Stimulated activated CD4-positive, alpha-beta T cell treated with anti-CD3 and anti-CD28 coated beads, Interleukin-15, amount 100 ng/mL, for 48 hours (primary cell): ENCODE measurements at places on chromosomes 1 and 21.

GRCh38 chr1:244049162-244050013 lies 1.7 kb upstream of the ZBTB18 start:
- peak; percentile 4 for DNase-seq

- DNase-seq, result no peak
Observed at GRCh38 chr1:184635980-184636431, 118.7 kb downstream of the EDEM3 start.

- no peak for DNase-seq
Observed at GRCh38 chr1:16226129-16226489, 10.9 kb downstream of the CPLANE2 start.

DNA sequence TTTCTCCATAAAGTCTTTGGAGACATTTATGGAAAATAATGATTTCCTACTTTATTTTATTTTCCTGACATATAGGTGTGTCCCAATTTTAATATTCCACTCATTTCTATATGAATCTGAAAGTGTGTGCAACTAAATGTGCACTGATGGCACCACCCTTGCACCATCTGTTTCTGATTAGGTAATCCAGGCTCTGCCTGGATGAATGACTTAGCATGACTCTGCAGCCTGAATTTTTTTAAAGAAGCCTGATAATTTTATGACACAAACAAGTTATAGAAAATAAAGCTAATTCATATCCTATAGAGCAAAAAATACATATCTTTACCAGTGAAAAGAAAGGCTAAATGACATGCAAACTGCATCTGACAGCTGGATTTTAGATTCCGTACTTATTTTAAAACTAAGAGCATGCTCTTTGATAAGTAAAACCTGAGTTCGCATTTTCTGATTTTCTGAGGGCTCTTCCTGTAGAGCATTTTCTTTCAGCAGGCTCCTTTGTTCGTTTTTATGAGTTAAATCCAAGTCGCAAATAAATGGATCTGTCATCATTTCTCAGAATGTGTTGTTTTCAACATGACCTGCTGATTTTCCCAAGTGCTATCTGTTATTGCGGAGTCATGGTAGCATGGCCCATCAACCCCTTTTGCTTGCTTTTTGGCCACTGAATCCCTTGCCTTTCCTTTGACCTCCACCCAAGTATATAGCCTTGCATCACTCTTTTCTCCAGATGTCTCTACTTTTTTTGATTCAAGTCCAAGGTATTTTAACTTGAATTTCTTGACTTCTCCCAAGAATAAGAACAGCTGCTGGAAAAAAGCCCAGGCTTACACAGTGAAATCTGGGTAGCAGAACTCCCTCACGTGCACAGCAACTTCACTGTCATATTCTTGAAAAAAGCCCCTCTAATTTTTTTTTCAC lies 52.8 kb upstream of the LYPLAL1 start:
- DNase-seq, result no peak

- DNase-seq, result no peak
Observed at GRCh38 chr1:100799954-100800612, 80.5 kb downstream of the VCAM1 start.

DNA sequence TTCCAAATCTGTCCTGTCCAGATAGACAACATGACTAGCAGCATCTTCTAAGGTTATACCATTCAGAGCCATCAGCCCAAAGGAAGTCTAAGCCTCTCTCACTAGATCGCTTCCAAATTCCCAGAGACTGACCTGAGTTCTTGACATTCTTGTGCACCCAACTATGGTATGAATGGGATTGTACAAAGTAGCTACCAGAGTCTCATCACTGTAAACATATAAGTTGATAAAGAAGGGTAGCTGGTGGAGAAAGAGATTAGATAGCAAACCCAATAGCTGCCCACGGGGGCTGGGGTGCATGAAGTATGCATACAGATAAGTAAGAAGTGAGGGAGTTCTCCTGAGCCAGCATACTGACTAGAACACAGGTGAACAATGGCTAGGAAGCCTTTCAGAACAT lies 180.0 kb downstream of the PLPP3 start:
- DNase-seq, result no peak

DNA sequence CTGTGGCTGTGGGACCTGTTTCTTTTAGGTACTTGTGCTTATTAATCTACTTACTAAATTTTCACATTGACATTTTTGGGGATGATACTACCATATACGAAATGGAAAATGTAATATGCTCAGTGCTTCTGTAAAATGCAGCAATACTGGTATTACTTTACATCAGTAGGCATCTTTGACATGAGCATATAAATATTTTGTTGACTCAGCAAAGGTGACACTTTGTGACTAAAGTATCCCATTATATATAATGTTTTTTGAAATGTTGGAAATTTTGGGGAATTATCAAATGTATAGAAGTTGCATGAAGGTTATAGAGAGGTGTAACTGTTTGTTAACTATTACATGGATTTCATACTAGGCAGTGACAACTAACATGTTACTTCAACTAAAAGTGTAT lies 2.3 kb upstream of the FAM177B start:
- no peak for DNase-seq

DNA sequence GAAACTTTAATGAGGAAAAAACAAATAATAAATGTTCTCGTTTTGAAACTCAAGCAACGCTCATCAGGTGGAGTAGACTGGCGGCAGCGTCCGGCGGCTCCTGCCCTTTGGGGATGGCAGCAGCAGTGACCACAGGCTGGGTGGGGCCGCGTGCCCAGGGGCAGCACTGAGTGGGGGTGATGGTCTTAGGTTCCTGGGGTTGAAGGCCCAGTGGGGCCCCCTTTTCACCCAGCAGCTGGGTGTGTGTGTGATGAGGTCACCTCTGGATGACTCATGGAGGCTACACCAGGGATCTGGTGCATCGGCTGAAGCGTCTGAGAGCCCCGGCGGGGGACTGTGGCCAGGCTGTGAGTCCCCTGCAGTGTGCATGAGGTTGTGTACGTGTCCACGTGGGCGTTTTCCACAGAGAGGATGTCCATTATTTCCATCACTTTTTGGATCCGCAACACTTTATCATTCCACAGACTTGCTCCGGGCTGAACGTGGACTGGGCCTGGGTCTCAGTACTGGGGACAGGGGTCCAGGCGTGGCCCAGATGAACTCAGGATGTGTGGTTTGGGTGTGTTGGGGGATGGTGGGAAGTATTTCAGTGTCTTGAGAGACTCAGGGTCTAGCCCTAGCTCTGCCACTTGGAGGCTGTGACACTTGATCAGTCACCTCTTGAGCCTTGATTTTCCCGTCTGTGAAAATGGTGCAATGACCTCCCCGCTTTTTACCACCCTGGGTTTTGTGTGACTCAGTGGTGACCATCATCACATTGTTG lies 25.6 kb downstream of the LDLRAP1 start:
- no peak for DNase-seq

DNA sequence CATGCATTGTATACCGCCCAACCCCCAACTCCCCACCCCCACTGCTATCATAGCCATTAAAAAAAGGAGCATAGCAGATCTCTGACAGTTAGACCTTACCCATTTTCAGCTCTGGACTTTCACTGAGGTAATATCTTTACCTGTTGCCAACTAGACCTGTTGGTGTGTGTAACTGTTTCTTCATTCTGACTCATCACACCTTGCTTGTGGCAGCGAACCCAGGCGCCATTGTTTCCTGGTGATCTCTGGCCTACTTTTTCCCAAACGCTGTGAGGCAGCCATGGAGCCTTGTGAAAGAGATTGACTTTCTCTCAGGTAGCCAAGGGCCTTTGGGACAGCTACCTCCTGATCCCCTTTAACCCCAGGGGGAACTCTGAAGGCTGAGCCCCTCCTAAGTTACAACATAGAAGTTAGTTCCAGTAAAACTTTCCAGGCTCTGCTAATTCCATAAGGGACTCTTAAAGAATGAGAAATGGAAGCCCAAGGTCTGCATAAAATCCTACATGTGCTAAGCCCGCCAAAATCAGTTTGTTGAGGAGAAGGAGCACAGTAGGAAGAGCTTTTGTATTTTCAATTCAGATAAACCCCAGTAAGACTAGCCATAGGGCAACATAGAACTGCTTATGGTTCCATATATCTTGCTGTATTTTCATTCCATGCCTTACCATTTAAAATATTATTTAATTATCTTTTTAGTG lies 196.1 kb upstream of the CAMK1G start:
- no peak for DNase-seq

DNA sequence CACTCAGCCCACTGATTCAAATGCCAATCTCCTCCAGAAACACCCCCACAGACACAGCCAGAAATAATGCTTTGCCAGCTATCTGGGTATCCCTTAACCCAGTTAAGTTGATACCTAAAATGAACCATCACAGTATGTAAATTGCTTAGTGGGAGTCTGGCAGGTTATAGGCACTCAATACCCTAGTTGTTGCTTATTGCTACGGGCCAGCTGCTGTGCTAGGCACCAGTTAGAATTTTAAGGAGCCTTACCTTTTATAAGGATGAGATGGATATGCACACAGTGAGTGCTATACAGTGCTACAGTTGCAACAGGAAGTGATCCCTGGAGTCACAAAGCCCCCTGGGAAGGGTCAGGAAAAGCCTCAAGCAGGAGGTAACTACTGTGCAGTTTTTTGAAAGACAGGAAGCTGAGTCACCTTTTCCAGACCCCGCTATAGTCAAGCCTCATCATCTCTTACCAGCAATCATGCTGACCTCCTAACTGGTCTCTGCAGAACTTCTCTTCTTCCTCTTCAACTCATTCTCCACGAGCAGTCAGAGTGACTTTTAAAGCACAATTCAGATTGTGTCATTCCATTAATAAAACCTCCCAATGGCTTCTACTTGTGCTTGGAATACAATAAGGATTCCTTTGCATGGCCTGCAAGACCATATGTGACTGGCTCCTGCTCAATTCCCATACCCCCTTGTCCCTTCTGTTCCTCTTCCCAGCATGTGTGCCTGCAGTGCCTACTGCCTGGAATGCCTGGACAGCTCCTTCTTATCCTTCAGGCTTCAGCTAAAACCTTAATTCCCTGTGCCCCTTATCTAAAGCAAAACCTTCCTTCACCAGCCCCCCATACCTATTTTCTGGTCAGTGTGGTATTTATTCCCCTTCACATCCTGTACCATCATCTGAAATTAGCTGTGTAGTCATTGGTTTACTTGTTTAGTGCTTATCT lies 10.4 kb upstream of the TLR5 start:
- DNase-seq, result no peak

DNA sequence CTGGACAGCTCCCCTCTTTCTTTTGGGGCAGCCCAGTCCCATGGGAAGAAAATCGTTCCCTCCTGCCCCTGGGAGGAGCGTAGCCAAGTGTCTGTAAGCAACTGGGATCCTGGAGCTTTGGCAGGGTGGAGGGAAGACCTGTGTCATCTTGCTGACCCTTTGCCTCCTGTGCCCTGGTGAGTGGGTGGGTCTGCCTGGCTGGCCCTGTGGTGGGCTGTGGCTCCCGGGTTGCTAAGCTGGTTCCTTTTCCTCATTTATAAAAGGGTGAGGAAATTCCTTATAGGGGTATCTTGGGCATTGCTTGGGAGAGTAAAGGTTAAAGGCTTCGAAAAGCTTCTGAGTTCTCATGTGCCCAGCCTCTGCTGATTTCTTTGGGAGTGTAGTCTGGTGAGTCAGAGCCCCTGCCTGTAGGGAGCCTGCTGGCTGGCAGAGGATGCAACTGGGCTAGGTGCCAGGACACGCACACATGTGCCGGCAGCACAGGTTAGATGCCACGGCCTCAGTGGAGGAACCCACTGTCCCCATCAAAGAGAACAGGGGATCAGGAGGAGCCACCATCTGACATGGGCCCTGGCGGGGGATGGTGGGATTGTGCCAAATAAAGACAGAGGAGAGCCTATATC lies 85.2 kb downstream of the ARHGEF10L start:
- no peak for DNase-seq

DNA sequence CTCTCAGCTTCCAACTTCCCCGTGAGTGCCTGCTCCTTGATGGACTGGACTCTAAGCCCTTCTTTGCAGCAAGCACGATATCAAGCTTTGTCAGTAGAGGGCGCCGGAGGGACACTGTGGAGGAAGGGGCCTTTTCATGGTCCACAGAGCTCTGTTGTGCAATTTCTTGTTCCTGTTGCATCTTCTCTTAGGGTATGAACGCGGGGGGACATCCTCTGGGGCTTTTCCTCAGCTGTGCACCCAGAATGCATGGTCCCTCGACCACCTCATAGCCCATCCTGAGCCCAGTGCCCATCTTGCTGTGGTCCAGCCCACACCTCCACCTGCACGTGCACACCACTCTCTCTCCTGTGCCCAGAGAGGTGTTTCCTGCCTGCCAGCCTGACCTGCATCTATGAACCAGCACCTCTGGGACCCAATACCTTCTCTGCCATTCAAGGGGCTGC lies 556.8 kb downstream of the PTPRU start:
- peak; percentile 73 for DNase-seq

- DNase-seq, result no peak
Observed at GRCh38 chr1:201983380-201983805, 945 bp downstream of the RNPEP start.

DNA sequence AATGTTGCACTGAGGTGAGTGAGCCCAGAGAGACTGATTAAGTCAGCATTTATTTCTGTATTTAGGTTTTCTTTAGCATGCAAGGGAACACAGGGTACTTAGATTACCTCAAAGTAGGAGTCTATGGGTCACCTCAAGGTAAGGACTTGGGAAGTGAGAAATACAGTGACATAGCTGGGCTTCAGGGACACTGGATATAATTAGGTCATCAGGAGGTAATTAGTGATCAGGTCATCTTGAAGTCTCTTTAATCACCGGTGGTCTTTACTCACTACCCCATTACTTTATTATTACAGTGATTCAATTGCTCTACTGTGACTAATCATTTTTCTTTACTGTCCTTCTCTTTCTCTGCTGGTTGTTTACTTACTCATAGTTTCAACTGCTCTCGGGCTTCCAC lies 59.9 kb upstream of the KCNK1 start:
- DNase-seq, result no peak

GRCh38 chr1:177487481-177487880 lies 316.7 kb downstream of the BRINP2 start:
- no peak for DNase-seq

DNA sequence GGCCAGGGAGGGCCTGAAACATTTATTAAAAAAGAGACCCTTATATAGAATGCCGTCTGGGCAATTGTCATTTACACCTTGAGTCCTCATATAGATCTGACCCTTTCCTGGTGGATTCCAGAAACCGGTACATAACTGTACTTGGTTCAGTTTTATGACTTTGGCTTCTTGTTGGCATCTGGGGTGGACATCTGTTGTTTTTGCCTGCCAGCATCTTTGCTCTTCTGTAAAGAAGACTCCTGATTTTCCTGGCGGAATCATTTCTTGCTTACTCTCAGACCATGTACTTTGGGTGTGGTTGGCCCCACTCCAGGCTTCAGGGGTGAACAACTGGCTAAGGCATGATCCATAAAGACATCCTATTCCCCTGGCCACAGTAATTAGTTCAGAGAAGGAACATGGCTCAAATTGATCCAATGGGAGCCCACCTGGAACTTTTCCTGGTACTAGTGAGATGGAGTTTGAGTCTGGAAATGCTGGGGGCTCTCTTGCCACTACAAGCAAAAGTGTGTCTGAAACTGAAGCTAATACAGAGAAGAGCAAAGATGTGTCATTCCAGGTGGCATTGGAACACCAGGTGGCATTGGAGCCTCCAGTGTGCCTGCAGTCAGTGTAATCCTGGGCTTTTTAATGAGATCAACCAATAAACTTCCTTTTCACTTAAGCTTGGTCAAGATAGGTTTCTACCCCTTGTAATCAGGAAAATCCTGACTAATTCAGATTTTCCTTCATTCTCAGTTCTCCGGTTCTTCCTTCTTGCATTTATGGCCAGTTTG lies 332.5 kb upstream of the CAMK1G start:
- DNase-seq, result no peak

- no peak for DNase-seq
Observed at GRCh38 chr1:117436513-117436912, 69.3 kb downstream of the MAN1A2 start.
